ENCODE measurements at places on chromosomes 2 and 18. TPM values are rescaled to one million over a fixed set of nuclear protein-coding genes. Genes with fewer than 3 reads are reported as not detected.

TMEM18 gene
- 45.1 TPM for total RNA-seq

DNA sequence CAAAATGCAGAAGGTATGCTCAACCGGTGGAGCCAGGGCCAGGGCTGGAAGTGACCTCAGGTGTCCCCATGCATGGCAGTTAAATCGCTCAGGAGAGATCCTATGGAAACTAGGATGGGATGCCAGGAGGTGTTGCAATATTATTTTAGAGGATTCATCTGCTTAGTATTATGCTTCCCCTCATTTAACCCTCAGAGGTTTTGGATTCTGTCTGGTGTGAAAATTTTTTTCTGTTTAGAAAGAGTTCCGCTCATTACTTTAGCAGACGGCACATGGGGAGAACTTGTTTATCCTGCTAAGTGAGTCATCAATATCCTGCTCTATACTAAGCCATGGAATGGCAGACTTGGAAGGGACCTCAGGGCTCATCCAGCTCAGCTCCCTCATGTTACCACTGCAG, 42.5 kb downstream of the TRIB2 start:
- H3K27me3 ChIP-seq, result no peaks in the 10 kb centered on the region
- peak overlapping the region; percentile 40 for H3K27ac ChIP-seq
- DNase-seq, result no peak
- no peak overlapping the region for H3K4me3 ChIP-seq
- H3K4me1 ChIP-seq, result peaks cover 29% of the 10 kb centered on the region
- no peaks in the 10 kb centered on the region for H3K36me3 ChIP-seq

GRCh38 chr2:178723786-178724346, 83.4 kb downstream of the TTN start:
- H3K36me3 ChIP-seq, result no peaks in the 10 kb centered on the region
- H3K4me1 ChIP-seq, result no peaks in the 10 kb centered on the region
- no peak overlapping the region for H3K4me3 ChIP-seq
- H3K27me3 ChIP-seq, result peaks cover 14% of the 10 kb centered on the region

- H3K27ac ChIP-seq, result peak overlapping the region; percentile 12
- DNase-seq, result no peak
- peaks cover 38% of the 10 kb centered on the region for H3K4me1 ChIP-seq
- H3K4me3 ChIP-seq, result peak overlapping the region; percentile 91
- H3K27me3 ChIP-seq, result no peaks in the 10 kb centered on the region
- H3K36me3 ChIP-seq, result peaks cover 28% of the 10 kb centered on the region
Measured at GRCh38 chr2:101306410-101306809, 2.1 kb downstream of the RNF149 start.

PLCL1 gene
- total RNA-seq, result not detected

DNA sequence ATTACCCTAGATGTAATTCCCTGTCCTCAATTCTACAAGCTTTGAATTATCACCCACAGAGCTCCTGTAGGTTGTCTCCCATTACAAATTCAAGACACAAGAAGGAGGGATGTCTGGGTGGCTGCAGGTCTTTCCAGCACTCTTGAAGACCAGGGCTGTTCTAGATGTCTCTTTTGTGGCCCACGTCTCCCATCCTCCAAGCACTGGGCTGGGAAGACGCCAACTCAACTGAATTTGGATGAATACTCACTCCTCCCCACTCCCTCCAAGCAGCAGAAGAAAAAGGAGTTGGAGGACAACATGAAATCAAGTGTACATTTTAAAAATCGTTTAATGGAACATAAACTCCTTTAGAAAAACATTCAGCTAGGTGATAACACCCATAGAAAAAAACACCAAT, 31.2 kb downstream of the SMAD7 start:
- no peak overlapping the region for H3K4me3 ChIP-seq
- peaks cover 56% of the 10 kb centered on the region for H3K4me1 ChIP-seq
- no peak overlapping the region for H3K27ac ChIP-seq
- peaks cover 71% of the 10 kb centered on the region for H3K36me3 ChIP-seq
- no peak for DNase-seq
- no peaks in the 10 kb centered on the region for H3K27me3 ChIP-seq

GRCh38 chr2:150646746-150647145, 159.3 kb upstream of the RND3 start:
- no peak overlapping the region for H3K4me3 ChIP-seq
- no peak overlapping the region for H3K27ac ChIP-seq
- peaks cover 23% of the 10 kb centered on the region for H3K4me1 ChIP-seq

DNA sequence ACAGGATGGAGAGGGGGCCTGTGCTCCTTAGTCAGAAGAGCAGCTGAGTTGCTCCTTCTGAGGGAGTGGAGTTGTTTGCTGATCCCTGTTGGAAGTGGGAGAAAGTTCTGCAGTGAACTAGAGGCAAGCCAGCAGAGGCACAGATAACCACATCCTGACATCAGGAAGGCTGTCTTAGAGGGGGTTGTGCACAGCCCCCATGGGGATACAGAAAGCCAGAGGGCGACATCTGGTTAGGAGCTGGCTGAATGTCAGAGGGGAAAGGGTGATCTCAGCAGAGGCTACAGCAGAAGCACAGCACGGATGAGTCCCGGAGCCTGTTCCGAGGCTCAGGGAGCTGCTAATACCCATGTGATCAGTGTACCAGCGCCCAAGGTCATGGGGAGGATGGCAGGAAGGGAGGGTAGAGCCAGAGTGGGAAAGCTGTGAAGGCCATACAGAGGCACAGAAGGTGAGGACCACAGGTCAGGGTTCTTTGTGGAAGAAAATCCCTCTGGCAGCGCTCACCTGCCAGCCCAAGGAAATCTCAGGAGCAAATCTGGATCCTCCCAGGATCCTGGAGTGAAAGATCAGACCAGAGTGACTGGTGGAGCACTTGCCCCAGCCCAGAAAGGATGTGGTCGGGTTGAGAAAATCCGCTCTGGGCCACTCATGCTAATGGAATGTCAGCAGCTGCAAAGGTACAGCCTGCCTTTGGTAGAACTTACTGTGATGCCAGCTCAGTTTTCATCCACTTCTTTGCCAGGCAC, 111.8 kb downstream of the STPG4 start:
- H3K36me3 ChIP-seq, result peaks cover 52% of the 10 kb centered on the region
- no peaks in the 10 kb centered on the region for H3K27me3 ChIP-seq
- H3K27ac ChIP-seq, result peak overlapping the region; percentile 86
- peak overlapping the region; percentile 10 for H3K4me3 ChIP-seq
- peaks cover 45% of the 10 kb centered on the region for H3K4me1 ChIP-seq

DNA sequence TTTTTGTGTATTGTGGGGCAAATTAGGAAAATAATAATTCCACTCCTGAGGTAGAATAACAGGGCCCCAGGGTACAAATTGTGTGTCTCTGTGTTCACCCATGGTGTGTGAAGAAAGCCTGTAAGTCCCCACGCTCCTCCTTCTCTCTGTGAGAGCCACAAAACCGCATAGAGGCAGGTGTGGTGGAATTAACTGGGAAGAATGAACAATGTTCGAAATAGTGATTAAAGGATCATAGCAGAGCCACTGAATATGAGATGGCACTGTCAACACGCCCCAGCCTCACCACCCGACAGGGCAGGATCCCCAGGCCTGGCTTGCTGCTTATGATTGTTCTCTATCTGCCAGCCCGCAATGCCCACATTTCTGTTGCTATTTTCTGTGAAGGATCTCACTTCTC, 14.1 kb downstream of the IL1RN start:
- H3K27ac ChIP-seq, result no peak overlapping the region
- no peaks in the 10 kb centered on the region for H3K4me1 ChIP-seq
- no peaks in the 10 kb centered on the region for H3K36me3 ChIP-seq
- no peaks in the 10 kb centered on the region for H3K27me3 ChIP-seq
- H3K4me3 ChIP-seq, result no peak overlapping the region

- no peaks in the 10 kb centered on the region for H3K27me3 ChIP-seq
- H3K4me1 ChIP-seq, result peaks cover 36% of the 10 kb centered on the region
- H3K4me3 ChIP-seq, result no peak overlapping the region
- H3K36me3 ChIP-seq, result no peaks in the 10 kb centered on the region
Measured at GRCh38 chr2:112622528-112622849, 23.2 kb upstream of the SLC20A1 start.

DNA sequence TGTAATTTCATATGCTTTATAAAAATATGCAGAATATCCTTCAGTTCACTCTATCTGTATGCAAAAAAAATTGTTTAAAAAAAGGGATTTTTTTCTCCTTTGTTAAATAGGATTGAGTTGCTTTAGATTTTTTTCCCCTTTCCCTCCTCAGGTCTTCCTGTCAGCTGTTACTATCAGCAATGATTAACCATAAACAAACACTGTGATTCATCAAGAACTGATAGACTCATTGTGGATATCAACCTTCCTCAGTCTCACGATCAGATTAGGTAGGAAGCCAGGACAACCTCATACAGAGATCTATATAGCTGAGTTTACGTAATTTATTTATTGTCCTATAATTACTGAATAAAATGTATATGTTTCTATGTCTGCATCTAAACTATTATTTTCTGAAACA, 2136.2 kb upstream of the CELF4 start:
- DNase-seq, result no peak
- H3K36me3 ChIP-seq, result no peaks in the 10 kb centered on the region
- no peaks in the 10 kb centered on the region for H3K4me1 ChIP-seq

GRCh38 chr2:152099367-152100050, 665 bp upstream of the CACNB4 start:
- H3K4me3 ChIP-seq, result no peak overlapping the region
- H3K27me3 ChIP-seq, result peaks cover 65% of the 10 kb centered on the region
- no peaks in the 10 kb centered on the region for H3K36me3 ChIP-seq
- DNase-seq, result peak; percentile 20

DNA sequence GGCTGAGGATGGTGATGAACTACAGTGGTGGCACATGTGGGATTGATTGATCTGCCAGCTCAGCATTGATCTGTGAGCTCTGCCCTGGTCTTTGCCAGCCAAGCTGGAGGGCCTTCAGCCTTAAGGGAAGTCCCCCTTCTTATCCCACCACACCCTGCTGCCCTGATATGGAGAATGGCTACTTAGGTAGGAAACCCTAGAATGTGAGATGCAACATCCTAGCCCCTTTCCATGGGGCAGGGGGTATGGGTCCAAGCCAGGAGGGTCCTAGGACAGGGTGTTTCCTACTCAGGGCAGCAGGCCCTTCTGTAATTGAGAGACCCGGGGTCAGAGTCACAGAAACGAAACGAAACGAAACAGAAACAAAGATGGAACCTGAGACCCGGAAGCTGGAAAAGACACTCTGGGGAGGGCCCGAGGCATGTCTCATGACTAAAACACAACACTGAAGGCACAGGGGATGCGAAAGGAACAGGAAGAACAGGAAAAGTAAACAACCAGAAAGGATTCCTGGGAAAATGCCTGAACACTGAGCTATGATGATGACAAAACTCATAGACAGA, 16.9 kb upstream of the SULT1C2 start:
- peak; percentile 82 for DNase-seq
- H3K36me3 ChIP-seq, result no peaks in the 10 kb centered on the region
- no peaks in the 10 kb centered on the region for H3K27me3 ChIP-seq
- H3K4me3 ChIP-seq, result peak overlapping the region; percentile 26
- peak overlapping the region; percentile 83 for H3K27ac ChIP-seq

ONECUT2 gene
- not detected for total RNA-seq

DNA sequence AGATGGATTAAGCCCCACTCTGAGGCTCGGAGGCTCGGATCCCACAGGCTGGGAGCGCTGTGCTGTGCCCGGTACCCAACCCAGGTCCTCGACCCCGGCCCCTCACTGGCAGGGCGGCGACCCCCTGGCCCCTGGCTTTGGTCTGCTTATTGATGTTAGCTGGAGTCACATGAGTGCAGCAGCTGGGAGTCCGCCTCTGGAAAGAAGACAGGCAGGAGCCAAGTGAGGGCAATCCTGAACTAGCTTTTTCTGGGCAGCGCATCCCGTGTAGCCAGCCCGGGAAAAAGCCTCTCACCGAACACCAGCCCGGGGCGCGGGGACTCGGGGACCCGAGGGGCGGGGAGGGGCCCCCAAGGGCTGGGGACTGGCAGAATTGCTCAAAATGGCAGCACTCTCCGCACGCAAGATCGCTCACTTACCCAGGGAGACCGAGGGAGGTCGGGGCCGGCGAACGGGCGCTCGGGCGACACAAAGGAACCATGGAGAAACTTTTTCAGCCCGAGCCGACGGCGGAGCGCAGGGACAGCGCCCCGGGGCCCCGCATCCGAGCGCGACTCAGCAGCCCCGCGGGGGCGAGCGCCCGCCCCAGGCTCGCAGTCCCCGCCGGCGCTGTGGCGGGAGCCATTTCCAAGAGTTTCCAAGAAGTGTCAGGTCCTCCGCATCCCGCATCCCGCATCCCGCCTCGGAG, 567 bp downstream of the TMEM200C start:
- peaks cover 24% of the 10 kb centered on the region for H3K27me3 ChIP-seq
- peaks cover 14% of the 10 kb centered on the region for H3K36me3 ChIP-seq
- peak; percentile 54 for DNase-seq
- H3K4me3 ChIP-seq, result peak overlapping the region; percentile 72
- H3K4me1 ChIP-seq, result peaks cover 44% of the 10 kb centered on the region
- H3K27ac ChIP-seq, result peak overlapping the region; percentile 53

DNA sequence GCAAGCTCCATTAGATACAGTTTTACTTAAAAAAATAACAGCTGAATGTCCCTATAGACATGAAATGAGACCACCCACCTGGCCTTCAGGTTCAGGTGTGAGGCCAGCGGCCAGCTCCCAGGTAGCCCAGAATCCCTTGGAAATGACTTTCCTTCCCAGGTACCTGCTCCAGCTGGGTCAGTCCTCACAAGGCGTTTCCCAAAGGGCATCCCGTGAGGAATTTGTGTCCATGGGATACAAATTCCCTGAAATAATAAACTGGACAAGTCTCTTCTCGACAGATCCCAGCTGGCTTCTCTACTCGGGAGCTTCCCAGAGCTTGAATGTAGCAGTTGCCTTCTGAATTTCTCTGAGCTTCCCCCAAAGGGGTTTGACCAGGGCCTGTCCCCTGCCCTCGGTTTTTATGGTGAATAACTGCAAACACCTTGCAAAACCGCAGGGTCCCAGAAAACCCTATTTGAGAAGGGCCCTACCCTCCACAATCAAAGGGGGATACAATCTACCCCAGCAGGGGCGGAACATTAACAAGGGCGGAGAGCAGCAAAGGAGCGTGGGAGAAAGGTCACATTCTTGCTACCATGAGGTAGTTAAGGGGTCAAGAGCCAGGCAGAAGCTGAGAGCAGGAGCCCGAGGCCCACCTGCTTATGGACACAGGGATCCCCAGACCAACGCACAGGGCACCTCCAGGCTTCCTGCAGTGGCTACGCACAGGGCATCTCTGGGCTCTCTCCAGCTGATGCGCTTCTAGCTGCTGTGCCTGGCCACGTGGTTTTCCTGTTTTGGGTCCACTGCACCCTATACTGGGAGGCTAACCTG, 107.7 kb downstream of the HDAC4 start:
- no peaks in the 10 kb centered on the region for H3K27me3 ChIP-seq
- H3K4me3 ChIP-seq, result no peak overlapping the region
- no peak for DNase-seq
- H3K36me3 ChIP-seq, result no peaks in the 10 kb centered on the region

- no peaks in the 10 kb centered on the region for H3K4me1 ChIP-seq
- H3K27ac ChIP-seq, result no peak overlapping the region
- H3K4me3 ChIP-seq, result no peak overlapping the region
- DNase-seq, result no peak
Measured at GRCh38 chr2:109280804-109281203, 151.8 kb downstream of the SH3RF3 start.

DNA sequence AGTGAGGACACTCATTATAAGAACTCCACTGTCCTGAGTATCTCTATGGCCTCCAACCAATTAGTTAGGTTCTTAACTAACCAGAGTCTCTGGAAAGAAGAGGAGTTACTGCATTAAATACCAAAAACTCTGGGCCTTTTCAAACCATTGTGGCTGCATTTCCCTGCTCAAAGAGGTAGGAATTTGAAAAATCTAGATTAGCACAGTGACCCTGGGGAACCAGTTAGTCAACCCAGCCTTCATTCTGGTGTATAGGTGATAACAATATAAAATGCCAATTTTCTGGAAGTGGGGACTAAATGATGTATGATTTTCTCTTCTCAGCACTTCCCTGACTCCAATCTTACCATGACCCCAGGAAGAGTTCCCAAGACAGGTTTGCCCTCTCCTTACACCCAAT, 287.8 kb upstream of the SETBP1 start:
- no peak for DNase-seq
- no peaks in the 10 kb centered on the region for H3K36me3 ChIP-seq
- no peak overlapping the region for H3K27ac ChIP-seq

SOX11 gene
- 0.05 TPM for total RNA-seq

Data from SJSA1 (cell line).